MCF 10A (cell line): ENCODE measurements at places on chromosomes 5 and 9. TPM values are rescaled to one million over a fixed set of nuclear protein-coding genes. Genes with fewer than 3 reads are reported as not detected.

GRCh38 chr9:11931109-11931508, 762.1 kb upstream of the TYRP1 start:
- DNase-seq = peak; percentile 34

NOTCH1 gene
- 37.5 and 53.4 TPM in 2 replicates for total RNA-seq

DNA sequence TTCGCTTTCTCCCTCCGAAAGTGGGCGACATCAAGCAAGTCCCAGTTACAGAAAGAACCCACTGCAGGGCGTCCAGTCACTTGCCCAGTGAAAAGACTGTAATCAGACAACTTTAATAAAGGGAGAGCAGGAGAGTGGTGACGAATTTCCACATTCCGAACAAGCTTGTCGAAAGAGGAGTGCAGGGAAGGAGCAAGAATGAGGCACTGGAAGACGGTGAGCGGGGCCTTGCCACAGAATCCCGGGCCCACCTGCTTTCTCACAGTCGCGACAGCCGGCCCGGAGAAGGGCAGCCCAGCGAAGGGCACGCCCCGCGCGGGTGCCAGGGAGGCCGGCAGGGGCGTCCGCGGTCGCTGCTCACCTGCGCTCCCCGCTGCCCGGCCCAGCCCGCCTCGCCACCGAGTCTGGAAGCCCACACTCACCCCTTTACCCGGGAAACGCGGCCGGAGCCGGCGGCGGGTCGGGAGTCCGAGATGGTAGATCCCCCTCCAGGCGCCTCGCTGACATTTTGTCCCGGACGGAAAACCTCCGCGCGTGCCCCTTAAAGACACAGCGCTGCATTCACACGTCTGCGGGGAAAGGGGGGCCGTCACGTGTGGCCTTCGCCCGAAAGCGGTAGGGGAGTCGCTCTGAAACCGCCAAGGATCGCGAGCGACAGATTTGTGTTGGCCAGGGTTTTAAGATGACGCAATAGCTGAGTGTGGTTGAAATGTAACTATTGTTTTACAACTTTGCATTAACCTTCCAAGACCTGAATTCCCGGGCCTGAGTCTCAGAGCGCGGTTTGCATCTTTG, at the start of gene ZBED3:
Gene ZBED3, minus strand, starts transcription at position 597 of the 795 bp plus-strand sequence. CDS start 9,407 bp downstream, outside the sequence.
- DNase-seq = peak; percentile 86

- DNase-seq = no peak
Observed at GRCh38 chr5:136732751-136733150, 367.4 kb upstream of the TRPC7 start.

- DNase-seq = no peak
Observed at GRCh38 chr5:1855596-1855995, 27.1 kb downstream of the IRX4 start.

DNA sequence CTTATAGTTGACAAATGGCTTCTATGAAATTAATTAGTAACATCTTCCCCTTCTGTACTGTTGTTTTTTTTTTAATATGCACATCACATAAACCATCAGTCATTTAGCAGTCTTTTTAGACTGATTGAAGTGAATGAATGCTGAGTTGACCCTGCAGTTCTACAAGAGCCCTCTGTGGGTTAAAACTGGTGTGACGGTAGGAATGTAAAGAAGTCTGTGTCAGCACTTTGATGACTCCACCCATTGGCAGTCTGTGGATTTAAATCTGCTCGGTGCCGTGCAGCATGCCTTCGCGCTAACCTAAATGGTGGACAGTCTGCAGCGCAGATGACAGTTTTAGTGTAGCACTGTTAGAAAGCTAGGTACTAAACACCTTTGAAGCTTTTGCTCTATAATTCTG, 3.1 kb downstream of the GTF3C4 start:
- peak; percentile 36 for DNase-seq

DNA sequence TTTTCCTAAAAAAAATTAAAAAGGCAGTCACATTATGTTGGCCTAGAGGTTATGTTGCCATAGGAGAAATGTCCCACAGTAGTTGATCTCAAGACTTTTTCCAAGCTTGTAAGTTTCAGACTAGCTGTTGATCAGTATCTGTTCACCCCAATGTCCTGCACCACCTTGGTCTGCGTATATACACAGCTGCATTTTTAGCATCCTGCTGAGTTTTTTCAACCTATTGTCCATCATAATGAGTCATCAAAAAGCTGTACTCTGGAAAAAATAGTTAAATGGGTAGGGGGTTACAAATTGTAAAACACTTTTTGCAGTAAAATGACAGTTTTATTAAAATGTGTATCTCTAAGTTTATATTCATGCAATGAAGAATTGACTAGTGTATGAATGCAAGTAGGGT, 53.2 kb upstream of the TMEM171 start:
- DNase-seq = no peak

DNA sequence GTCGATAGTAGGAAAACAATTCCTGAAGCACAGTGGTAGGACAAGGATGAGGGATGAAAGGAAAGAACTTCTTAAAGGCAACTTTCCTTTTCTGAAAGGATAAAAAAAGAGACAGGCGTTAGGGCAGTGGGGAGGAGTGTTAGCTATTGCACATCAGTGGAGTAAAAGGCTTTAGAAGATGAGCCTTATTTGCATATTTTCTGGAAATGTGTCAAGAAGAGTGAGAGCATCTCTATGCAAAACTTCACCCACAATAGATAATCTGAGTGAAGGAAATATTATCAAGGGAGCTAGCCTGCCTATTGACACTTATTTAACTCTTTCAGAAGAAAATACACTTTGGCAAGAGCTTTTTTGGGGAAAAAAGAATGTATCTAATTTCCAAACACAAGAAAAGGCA, 151.6 kb downstream of the MACIR start:
- no peak for DNase-seq

GRCh38 chr5:152634586-152634985, 229.5 kb upstream of the NMUR2 start:
- no peak for DNase-seq

- no peak for DNase-seq
Observed at GRCh38 chr5:60488466-60489130, 211.4 kb downstream of the DEPDC1B start.

DNA sequence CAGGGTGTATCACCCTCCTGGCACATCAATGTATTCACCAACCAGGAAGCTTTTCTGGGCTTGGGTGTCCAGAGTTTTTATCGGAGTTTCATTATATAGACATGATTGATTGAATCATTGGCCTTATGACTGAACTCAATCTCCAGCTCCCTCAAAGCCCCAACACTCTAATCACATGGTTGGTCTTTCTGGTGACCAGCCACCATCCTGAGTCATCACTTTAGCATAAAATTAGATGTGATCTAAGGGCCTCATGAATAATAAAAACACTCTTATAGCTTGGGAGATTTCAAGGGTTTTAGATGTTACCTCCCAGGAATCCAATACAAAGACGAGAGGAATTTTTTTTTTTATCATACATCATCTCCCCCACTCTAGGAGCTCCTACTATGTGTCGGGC, 7.7 kb upstream of the PBX3 start:
- DNase-seq = no peak

DNA sequence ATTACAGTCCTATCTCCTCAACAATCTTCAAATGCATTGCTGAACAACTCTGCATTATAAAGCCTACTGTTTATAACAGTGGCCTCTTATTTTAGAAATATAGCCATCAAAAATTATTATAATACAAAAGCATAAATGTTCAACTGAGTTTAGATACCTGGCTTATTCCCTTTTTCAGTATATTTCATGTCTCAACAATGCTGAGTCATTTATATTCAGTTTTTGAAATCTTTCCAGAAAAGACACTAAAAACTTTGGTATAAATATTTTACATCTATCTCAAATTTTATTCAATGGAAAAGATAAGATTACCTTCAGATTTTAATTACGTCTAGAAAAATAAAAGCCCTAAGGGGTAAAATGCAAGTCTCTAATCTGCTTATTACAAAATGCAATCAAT, 37.9 kb downstream of the LURAP1L start:
- DNase-seq = peak; percentile 21

- DNase-seq = no peak
Observed at GRCh38 chr5:137172258-137172657, 326.9 kb downstream of the SPOCK1 start.

GRCh38 chr9:78989031-78989658, 582.6 kb upstream of the TLE4 start:
- DNase-seq = no peak

DNA sequence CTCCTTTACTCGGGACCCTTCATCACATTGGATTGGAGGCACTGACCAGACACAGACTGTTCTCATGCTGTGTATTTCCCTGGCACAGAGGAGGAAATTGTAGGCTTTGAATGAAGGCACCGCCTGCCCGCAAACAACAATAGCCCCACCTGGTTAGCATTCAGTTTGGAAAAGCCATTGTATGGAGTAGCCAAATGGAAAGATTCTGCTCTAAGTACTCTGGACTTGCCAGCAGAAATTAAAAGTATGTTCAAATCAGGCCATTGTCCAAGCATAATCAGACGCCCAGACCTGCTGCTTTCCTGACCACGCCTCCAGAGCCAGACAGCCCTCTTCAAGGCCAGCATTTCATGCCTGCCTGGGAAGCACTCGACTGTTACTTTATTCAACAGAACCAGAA, 8.0 kb upstream of the SEMA4D start:
- DNase-seq = no peak

DNA sequence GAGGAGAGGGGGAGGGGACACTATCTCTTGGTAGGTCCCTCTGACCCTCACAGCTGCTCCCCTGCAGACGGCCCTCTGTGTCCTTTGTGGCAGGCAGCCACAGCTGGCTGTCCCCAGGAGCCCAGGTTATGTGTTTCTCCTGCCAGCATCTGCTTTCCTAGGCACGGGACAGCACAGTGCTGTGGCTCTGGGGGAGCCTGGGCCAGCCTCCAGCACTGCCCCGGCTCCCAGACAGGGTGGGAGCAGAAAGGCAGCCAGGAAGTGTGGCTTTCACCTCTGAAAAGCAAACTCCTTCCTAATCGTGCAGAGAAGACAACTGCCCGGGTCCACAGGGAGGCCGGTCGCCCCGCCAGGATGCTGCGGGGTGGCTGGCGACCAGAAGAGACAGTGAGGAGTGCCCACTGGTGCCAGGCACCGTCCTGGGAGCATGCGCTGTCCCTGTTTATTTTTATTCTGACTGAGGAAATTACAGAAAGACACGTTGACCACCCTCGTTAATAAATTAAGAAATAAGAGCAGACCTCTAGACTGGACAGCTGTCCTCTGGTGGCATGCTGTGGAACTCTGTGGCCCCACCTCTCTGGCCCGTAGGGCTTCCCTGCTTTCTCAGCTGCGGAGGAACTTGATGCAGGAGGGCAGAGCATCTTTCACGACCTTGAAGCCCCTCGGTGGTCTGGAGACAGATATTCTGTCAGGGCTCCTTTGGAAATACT, 240.3 kb downstream of the FANCC start:
- no peak for DNase-seq

- peak; percentile 24 for DNase-seq
Observed at GRCh38 chr9:90219548-90220118, 423.0 kb downstream of the DIRAS2 start.

- no peak for DNase-seq
Observed at GRCh38 chr9:89447416-89447815, 50.5 kb downstream of the SEMA4D start.

DNA sequence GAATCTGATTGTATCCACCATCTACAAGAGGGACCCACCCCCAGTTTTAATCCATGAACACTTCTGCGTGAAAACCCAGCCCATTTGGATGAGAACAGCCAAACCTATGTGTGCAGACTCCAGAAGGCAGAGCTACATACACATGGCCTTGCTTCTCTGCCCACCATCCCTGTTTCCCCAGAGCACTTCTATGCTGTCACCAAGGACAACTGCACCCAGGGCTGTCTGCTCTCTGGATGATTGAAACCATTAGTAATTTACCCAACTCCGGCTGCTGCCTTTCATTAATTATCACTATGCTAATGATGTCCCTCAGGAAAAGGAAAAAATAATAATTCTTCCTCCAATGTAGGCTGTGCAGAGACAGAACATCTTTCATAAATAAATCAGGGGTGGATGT, 8.9 kb downstream of the CARTPT start:
- no peak for DNase-seq

ORM1 gene
- total RNA-seq = not detected in 2 replicates

GRCh38 chr5:25056836-25057235, 412.1 kb upstream of the CDH10 start:
- no peak for DNase-seq

ZNF608 gene
- total RNA-seq = 8.4 and 10.4 TPM in 2 replicates

- DNase-seq = peak; percentile 29
Observed at GRCh38 chr5:72036951-72037350, 70.3 kb upstream of the MAP1B start.

GRCh38 chr9:114804505-114804904, 1.3 kb downstream of the TNFSF15 start:
- DNase-seq = peak; percentile 73

PDE8B gene
- total RNA-seq = 0.05 TPM in 1 of 2 replicates, not detected in the other

GRCh38 chr5:34687269-34688011, 31.3 kb downstream of the RAI14 start:
- peak; percentile 21 for DNase-seq

DNA sequence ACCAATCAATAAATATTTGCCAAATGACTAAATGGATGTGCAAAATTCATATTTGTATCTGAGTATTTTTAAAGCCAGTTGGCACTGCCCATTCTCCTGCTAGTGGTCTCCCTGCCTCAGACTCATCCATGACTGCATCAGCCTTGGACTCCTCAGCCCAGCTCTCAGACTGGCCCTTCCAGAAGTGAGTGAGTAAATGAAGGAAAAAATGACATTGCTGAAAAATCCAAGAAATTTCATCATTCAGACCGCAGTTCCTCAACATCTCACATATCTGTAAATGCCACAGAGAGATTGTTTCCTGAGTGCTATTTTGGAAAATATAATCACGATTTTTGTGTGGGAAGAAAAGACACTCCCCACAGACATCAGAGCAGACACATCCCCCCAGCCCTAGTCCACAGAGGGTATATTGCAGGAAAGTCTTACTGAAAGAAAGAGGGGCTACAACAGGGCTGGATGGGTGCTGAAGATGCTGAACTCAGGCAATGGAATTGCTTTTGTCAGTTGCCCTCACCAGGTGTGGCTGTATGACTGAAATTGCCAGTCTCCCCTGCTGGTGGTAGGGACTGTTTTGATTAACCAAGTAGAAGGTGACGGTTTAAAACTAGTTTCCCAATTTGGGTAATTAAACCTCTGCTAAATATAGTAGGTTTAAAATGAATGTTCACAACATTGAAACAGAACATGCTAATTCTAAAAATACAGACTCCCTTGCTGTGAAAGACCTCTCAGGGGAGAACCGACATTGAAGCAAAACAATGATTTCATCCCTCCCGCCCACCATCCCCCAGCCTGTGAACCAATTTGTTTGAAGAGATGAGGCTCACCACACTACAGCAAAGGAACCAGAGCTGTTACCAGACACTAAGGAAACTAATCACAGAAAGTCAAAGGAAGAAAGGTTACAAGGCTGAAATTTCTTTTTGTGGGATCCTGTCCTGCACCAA, 158.8 kb downstream of the DEPDC1B start:
- no peak for DNase-seq

- DNase-seq = no peak
Observed at GRCh38 chr5:3593771-3594509, 1.7 kb upstream of the IRX1 start.

DNA sequence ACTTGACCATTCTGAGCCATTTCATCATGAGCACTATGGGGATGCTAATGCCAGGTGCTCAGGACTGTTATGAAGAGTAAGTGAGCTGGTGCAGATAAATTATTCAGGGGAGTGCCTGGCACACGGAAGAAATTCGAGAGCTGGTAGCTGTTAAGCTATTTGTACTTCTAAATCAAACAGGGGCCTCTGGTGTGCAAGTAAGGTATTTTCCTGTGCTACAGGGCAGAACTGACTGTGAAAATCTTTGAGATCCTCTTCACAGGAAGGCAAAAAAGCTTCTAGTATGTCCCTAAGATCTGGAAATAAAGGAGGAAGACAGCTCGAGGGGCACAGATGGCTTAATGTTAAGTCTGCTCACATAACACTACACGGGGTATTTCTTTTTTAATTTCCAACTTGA, 106.3 kb upstream of the SPOCK1 start:
- peak; percentile 26 for DNase-seq

MAMDC2 gene
- not detected in 2 replicates for total RNA-seq
